ENCODE measurements at places on chromosomes 5 and 9.

GRCh38 chr5:22591461-22591860, 261.7 kb downstream of the CDH12 start:
- no peak for DNase-seq

GRCh38 chr9:14243514-14244042, 70.4 kb downstream of the NFIB start:
- DNase-seq = no peak

GRCh38 chr9:87427851-87428506, 69.7 kb upstream of the DAPK1 start:
- DNase-seq = no peak

DNA sequence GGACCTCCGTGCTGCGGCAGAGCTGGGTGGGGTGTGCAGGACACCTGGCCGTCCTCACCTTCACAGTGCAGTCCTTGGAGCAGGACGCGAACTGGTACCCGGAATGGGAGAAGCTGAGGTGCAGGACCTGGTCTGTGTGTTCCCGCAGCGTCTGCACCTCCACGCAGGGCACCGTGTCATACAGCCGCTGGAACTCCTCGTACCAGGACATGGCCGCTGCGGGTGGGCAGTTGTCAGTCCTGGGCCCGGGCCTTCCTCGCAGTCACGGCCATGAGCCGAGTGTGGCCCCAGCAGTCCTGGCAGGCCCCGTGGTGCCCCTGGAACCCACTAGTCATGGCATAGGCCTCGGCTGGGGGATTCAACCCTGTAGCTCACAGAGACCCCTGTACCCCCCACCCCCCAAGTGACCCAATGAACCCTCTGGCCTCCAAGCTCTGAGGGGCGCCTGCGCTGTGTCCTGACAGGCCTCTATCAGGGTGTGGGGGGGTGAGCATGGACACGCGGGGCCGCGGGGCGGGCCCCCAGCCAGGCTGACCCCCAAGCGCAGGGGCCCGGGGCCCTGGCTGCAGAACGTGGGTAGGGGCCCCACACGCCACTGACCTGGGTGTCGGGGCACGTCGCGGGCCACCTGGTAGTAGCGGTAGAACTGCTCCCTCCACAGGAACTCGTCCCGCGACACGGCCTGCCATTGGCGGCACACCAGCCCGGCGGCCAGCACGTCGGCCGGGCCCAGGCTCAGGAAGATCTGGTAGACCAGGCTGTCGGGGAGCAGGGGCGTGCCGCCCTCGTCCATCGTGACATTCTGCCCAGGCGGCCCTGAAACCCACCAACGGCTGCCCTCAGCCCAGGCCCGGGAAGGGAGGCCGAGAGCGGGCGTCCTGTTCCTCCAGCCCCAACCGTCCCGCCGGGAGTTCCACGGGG, 987 bp downstream of the FBXW5 start:
- DNase-seq = no peak

DNA sequence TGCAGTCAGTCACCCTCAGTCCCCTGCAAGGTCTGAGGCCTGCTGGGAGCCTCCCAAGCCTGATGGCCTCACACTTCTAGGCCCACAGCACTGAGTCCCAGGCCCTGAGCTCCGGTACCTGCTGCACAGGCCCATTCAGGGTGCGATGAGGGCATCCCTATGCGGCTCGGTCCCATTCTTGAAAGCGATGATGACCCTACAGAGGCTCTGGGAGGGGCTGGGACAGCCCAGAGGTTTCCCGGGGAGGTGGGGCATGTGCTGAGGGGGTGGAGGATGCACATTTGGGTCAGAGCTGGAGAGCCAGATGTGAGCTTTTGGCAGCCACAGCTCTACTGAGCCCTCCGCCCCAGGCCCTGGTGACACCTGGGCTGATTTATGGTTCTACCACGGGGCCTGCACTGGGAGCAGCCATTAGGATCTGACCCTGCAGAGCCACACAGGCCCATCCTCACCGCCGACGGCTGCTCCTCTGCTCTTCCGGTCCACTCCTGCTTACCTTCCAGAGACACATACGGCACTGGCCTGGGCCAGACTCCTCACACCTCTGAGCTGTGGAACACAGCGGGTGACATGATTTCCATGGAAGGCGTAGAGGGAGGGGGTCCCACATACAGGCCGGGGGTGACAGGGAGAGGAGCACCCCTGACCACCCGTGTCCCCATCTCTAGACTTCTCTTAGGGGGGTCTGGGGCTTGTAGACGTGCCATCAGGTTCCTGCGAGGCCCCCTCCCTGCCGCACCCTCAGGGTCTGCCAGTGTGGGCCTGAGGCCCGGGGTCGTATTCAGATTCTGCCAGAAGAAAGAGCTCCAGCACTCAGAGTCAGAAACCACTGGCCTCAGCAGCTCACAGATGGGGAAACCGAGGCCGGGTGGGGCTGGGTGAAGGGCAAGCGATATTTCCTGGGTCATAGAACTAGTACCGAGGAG, 53.4 kb downstream of the COL23A1 start:
- DNase-seq = no peak
